ENCODE measurements at places on chromosomes 5 and 9.
A peak's percentile ranks its signal among the peaks of the same experiment; 100 is the strongest.

- DNase-seq: no peak
Measured at GRCh38 chr5:157460921-157461792, 1.1 kb downstream of the NIPAL4 start.

GRCh38 chr9:137064027-137064879 is 6.1 kb downstream of the SAPCD2 start:
- peak; percentile 77 for DNase-seq

DNA sequence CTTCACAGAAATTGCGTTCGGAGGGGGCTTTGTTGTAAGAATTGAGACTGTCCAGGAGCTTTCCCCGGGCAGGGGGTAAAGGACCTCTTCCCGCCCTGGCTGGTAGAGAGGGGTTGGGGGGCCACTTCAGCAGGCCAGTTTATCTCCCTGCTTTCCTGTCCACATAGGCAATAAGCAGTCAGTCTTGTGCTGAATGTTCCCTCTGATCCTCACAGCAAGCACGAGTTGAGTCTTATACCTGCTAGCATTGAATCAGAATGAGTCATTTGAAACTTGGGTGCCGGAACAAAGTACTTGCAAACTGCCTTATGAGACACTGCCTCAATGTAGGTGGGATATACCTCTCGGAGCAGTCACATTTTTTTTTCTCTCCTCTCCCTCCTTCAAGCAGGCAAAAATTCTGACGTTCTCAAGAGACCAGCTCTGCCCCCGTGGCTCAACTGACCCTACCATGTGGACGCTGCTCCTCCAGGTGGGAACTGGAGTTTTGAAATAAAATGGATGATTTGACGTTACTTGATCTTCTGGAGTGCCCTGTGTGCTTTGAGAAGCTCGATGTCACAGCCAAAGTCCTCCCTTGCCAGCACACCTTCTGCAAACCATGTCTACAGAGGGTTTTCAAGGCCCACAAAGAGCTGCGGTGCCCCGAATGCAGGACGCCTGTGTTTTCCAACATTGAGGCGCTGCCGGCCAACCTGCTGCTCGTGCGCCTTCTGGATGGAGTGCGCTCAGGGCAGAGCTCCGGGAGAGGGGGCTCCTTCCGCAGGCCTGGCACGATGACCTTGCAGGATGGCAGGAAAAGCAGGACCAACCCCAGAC is 1.3 kb downstream of the SH3RF2 start:
- DNase-seq: no peak

DNA sequence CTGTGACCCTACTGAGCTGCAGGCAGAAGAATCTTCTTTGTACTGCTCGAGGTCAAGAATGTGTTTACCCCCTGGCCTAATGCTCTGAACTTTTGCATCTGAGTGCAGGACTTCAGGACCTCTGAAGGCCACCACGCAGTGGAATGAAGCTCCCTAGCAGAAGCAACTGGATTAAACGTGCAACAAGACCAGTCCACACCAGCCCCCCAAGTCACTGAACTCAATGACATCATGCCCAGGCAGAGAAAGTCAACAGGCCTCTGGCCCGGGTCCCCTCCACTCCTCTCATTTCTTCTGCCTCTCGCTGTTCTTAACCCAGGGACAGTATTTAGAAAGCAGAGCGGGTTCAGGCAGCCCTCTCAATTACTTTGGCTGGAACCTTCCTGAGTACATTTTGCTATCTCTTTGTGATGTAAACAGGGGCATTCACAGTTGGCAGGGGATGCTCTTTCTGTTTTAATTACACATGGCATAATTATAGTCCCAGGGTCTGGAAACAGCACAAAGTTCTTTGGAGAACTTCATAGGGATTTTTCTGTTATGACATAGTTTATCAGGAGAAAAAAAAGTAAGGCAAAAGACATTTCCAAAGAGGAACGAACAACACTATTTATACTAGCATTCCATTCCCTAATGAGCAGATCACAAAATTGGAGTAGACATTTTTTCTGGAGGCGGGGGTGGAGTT is 108.2 kb upstream of the SPATA31D4 start:
- DNase-seq: no peak

DNA sequence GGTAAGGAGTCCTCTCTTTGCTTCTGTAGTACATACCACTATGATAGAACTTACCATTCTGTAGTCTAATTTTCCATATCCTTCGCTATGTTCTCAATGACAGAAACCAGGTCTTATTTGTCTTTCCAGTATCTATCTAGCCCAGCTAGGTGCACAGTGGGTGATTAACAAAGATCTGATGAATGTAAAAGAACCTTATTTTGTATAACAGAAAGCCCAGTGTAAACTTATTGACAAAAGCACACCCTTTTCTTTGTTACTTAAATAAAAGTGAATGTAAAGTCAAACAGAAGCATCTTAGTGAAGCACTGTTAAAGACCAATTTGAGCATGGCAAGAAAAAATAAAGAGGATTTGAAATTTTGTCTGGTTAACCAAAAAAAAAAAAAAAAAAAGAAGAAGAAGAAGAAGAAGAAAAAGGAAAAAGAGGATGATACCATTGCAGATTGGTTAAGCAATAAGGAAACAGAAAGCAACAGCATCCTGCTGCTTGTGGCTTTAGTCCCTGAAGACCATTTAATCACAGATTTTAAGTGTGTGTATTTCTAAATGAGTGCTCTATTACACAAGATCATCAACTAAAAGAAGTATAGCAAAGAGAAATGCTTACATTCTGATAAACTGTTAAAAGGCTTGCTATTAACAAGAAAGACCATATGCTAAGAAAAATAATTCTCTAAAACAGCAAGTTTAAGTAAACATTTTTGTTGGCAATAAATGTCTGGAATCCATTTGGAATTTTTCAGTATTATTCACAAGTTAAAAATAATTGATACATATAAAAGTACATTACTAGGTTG is 21.2 kb downstream of the MEGF9 start:
- no peak for DNase-seq

DNA sequence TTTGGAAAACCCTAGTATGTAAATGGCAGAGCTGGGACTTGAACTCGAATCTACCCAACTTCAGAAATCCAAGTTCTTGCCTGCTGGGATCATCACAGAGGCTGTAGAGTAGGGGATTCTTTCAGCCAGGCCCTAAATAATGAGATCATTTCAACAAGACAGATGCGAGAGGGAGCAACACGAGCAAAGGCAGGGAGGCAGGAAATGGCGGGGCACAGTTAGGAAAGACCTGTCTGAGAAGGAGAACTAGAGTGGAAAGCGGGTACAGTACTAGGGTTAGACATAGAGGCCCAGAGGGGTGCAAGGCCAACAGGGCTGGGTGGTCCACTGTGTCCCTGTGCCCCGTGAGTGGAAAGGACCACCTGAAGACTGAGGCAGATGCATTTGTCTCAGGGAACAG is 46.1 kb downstream of the MVB12B start:
- no peak for DNase-seq

- no peak for DNase-seq
Measured at GRCh38 chr5:912280-913091, 19.8 kb downstream of the TRIP13 start.

- no peak for DNase-seq
Measured at GRCh38 chr5:80703747-80704146, 49.0 kb upstream of the DHFR start.

- DNase-seq: no peak
Measured at GRCh38 chr5:2658447-2658846, 93.0 kb downstream of the IRX2 start.

DNA sequence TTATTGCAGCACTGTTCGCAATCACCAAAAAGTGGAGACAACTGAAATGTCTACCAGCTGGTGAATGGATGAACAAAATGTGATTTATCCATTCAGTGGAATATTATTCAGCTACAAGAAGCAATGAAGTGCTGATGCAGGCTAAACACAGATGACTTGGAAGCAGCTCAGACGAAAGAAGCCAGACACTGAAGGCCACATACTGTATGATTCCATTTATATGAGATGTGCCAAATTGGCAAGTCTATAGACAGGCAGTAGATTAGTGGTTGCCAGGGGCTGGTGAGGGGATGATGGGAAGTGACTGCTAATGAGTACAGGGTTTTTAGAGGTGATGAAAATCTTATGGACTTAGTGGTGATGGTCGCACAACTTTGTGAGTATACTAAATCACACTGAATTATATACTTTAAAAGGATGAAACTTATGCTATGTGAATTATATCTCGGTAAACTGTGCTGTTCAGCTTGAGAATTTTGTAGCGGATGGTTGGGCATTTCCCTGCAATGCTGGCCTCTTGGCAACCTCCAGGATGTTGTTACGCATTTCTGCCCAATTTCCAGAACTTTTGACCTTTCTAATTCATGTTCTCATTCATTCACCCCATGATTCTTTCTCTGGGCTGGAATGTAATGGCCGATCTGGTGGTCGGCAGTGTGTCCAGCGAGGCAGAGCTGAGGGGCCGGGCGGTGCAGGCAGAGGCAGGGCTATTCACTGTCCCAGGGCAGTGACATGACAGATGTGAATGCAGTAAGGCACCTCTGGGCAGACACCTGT is 22.0 kb upstream of the WNK2 start:
- DNase-seq: no peak

GRCh38 chr9:92704528-92704927 is 34.6 kb upstream of the IPPK start:
- no peak for DNase-seq

DNA sequence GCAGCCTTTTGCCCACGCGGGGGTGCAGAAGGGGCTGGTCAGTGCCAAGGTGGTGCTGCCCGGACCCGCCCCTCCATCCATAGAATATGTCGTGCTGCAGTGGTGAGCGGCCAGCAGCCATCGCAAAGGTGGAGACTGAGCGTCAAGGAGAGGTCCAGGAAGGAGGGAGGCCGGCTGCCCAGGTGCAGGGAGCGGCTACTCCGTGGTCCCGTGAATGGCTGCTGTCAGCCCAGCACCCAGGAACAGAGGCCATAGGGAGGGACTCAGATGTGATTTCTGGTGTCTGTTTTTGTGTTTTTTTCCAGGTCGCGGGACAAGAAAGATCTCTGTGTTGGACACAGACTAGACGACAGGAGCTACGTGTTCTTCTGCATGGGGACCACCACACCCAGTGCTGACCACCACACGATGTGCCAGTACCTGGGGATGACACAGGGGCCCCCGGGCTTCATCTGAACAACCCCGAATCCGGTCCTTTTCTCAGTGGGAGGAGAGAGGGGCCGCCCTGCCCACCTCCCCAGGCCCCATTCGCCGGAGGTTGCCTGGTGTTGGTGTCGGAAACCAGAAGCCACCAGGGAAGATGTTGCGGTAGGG is 29.0 kb downstream of the PAEP start:
- no peak for DNase-seq

- no peak for DNase-seq
Measured at GRCh38 chr5:150604010-150604409, 36.5 kb upstream of the SYNPO start.

DNA sequence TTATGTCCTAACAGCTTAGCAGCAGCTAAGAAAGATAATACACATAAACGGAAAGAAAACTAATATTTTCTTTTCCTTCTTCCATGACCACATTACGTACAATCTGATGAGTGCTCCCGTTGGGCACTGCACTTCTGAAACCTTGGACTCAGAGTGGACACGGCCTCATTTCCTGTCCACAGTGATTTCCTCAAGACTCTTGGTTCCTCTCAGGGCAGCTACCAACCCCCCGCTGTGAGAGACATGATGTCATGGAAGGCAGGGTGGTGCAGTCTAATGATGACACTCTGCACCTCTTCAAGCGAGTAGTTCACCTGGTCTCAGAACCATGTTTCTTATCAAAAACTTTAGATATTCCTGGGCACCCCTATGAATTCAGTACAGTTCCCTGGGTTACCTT is 68.7 kb upstream of the CTSL start:
- DNase-seq: no peak

DNA sequence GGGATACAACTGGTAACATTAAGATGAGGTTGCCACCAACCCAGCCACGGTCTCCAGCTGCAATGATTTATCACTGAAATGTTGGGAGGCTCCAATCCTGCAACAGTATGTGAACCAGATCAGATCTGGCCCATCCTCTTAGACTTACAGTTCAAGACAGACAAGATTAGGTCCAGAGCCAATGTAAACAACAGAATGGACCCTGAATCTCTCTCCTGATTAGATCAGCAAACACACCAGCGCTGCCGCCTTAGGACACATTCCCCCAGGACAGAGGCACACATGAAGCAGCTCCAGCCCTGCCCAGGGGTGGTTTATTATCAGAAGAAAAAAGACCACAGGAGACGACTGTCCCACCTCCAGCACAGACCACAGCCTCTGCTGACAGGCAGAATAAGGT is 82.1 kb downstream of the SLIT3 start:
- DNase-seq: no peak

DNA sequence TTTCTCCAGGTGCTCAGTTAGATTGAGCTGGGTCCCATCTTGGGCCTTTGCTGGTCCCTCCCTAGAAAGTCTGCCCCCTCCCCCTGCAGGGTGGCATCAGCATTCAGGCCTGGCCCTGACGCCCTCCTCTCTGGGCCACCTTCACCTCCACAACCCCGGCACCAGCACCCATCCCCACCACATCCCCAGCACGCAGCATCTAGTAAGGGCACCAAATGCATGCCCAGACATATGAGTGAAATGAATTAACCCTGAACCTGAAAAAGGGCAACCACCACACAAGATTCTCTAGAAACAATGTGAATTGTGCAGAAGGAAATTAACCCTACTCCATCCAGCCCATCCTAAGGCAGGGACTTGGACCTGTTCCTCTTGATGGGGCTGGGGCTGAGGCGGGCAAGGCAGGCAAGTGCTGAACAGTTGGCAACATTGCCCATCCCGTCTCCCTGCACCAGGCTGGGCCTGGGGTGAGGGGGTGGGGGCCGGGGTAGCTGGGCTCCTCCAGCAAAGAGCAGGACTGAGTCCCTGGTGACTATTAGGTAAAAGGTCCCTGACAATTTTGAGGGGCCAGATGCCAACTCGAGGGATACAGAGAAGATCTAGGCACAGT is 125.9 kb downstream of the KCNIP1 start:
- no peak for DNase-seq

GRCh38 chr9:135517407-135517822 is 3.8 kb upstream of the LCN1 start:
- no peak for DNase-seq

DNA sequence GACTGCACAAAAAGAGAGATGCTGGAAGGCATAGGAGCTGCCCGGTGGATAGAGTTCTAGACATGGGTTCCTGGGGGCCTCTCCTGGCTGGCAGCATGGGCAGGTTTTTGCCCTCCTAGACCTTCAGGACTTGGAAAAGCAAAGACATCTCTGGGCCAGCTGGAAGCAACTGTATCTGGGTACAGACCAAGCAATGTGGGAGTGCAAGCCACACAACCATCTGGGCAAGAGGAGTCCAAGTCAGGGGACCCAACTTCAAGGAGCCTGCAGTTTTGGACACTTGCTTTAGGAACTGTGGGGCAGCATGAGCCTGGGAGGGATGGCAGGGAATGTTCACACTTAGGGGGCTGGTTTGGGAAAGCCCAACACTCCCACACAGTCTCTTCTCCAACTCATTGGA is 323.3 kb downstream of the GADD45G start:
- DNase-seq: no peak

DNA sequence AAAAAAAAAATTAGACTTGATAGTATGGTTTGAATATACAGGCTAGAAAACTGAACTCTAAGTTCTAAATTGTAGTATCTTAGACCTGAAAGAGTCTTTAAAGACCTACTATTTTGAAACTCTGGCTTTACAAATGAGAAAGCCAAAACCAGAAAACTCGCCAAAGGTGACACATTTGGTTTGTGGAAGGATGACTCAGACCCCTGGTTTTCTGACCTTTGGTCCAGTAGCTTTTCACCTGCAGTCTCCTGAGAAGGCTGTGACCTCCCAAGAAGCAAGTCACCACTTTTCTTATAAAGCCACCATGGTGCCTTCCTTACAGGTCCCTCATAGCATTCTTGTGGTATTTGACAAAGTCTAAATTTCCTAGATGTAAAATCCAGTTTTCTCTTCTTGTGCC is 102.1 kb upstream of the CEP78 start:
- DNase-seq: no peak
